SHP77 (cell line): ENCODE measurements at places on chromosomes 1 and 21.
A peak's percentile ranks its signal among the peaks of the same experiment; 100 is the strongest.

DNA sequence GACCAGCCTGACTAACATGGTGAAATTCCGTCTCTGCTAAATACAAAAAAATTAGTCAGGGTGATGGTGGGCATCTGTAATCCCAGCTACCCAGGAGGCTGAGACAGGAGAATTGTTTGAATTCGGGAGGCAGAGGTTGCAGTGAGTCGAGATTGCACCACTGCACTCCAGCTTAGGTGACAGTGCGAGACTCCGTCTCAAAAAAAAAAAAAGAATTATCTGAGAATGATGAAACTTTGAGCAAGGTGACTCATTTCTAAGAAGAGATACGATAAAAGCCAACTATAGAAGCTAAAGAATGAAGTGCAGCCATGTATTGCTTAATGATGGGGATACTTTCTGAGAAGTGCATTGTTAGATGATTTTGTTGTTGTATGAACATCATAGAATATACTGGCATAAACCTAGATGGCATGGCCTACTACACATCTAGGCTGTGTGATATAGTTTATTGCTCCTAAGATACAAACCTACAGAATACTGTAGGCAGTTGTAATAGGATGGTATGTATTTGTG is 64.7 kb downstream of the SNRPE start:
- DNase-seq, result no peak

DNA sequence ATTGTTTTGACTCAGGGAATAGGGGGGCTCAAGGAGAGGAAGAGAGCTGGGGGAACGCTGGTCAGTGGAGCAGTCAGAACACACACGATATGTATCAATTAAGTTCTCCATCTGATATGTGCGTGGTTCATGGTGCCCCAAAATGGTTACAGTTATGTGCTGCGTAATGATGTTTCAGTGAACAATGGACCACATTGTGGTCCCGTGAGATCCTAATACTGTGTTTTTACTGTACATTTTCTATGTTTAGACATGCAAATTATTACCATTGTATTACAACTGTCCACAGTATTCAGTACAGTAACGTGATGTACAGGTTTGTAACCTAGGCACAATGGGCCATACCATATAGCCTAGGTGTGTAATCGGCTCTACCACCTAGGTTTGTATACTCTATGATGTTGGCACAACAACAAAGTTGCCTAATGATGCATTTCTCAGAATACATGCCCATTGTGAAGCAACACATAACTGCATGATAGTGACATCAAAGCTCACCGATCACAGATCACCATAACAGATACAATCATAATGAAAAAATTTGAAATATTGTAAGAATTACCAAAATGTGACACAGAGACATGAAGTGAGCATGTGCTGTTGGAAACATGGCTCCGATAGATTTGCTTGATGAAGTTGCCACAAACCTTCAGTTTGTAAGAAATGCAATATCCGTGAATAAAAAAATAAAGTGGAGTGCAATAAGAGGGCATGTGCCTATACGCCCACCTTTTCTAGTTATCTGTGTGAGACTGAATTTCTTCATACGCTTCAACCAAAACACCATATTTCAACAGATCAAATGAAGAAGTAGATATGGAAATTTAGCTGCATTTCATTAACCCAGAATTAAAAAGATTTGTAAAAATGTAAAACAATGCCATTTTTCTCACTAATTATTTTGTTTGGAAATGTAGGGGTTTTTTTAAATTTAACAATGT is 14.8 kb upstream of the TMEM54 start:
- no peak for DNase-seq

- DNase-seq, result no peak
These were observed 209.6 kb downstream of the PBX1 start for GRCh38 chr1:164768619-164769018.

DNA sequence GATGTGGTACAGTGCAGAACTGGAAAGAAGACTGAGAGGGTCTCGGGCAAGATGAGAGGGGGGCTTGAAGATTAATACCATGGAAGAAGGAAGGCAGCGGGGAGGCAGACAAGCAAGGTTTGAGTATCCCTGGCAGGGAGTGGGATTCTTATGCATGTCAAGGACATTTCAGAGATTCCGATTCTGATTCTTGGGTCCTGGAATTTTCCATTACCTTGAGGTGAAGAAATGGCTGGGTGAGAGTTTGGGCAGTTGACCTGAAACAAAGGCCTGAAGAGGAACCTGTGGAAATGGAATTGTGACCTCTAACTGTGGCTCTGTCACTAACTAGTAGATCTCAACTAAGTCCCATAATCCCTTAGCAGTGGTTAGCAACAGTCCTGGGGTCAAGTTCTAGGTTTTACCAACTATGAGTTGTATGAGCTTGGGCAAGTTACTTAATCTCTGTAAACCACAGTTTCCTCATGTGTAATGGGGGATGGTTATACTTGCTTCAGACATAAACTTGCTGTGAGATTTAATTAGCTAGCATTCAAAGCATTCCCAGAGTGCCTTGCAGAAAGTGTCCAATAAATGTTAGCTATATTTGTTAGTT is 8.6 kb upstream of the ACTN2 start:
- DNase-seq, result no peak

DNA sequence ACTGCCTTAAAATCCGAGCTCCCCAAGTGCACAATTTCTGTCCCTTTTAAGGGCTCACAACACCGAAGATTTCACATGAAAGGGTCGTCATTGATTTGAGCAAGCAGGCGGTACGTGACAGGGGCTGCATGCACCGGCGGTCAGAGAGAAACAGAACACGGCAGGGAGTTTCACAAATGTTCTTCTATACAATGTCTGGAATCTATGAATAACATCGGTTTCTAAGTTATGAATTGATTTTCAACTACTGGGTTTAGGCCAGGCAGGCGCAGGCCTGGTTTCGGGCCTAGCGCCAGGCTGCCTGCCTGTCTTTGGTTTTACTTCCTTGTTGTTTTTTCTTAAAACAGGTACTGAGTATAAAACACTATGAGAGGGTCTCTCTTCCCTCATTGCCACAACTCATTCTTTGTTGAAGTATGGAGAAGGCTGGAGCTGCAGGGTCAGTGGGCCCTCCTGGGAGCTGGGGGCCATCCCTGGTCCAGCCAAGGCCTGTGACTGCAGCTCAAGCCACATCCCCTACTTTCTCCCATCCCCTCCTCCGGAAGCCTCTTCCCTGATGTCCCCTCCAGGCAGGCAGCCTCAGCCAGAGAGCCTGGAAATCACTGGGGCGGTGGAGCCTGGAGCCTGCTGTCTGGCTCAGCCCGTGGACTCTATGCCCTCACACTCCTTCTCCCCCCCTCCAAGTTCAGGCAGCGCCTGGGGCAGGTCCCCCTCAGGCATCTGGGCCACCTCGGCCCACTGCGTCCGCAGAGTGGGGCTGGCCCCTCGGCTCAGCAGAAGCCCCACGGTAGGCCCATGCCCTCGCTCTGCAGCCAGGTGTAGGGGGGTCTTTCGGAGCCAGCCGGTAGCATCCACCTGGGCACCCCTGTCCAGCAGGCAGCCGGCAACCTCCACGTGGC is 2.4 kb downstream of the ANKRD65 start:
- no peak for DNase-seq

- no peak for DNase-seq
These were observed 57.5 kb upstream of the CPLANE2 start for GRCh38 chr1:16294219-16295212.

DNA sequence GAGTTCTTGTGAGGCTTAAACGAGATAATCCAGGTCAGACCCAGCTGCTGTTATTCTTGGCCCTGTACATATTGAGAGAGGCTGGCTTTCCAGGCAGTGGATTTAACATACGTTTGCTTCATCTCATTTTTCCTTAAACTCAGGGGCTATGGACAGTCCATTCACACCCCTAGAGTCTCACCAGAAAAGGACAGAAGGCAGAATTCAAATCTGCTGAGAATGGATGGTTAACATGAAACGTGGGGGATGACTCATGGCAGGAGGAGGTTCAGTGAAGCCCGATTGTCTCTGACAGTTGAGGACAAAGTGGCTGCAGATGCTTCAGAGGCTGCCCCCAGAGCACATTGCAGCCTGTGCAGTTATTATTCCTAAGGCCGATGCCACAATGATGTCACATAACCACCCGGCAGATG is 39.5 kb downstream of the TGFB2 start:
- DNase-seq, result peak; percentile 97

DNA sequence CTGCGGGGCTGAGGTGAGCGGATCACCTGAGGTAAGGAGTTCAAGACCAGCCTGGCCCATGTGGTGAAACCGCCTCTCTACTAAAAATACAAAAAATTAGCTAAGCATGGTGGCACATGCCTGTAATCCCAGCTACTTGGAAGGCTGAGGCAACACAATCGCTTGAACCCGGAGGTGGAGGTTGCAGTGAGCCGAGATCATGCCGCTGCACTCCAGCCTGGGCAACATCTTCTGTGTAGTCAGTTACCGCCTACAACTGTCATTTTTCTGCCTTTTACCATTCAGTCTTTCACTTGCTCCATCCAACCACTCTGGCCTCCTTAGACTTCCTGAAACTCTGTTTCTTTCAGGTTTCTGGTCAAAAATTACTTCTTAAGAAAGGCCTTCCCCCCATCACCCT is 2.2 kb downstream of the MYCBP start:
- DNase-seq, result no peak
